ENCODE measurements at places on chromosomes 12 and 14.

- DNase-seq: no peak
These were observed 486.5 kb downstream of the ZFP36L1 start for GRCh38 chr14:68306265-68306933.

DNA sequence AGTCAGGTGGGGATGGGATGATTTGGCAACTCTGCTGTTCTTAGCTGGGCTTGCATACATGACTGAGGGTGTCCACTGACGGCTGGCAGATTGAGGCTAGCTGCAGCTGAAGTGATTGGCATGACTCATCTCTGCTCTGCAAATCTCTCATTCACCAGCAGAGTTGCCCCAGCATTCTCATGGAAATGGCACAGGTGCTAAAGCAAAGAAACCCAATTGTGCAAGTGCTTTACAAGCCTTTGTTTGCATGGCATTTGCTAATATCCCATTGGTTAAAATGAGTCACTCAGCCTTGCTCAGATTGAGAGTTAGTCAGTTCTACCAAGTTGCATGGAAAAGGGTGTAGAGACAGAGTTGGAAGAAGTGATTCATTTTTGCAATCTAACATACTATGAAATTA, 389.7 kb upstream of the FAR2 start:
- no peak for DNase-seq

DNA sequence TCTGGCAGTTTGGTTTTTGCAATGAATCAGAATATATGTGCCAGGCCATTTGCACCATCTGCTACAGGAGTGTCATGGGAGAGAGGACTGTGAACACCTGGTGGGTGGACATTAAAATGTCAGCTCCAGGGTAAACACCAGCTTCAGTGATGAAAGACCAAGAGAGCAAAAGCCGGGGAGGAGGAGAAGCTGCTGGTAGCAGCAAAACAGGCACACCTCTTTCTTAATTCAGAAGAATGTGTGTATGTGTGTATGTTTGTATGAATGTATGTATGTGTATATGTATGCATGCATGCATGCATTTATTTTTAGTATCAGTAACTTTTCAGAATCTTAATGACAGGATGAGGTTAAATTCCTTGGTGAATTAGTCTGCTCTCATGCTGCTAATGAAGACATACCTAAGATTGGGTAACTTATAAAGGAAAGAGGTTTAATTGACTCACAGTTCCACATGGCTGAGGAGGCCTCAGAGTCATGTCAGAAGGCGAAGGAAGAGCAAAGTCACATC, 357.4 kb upstream of the PRICKLE1 start:
- DNase-seq: no peak

DNA sequence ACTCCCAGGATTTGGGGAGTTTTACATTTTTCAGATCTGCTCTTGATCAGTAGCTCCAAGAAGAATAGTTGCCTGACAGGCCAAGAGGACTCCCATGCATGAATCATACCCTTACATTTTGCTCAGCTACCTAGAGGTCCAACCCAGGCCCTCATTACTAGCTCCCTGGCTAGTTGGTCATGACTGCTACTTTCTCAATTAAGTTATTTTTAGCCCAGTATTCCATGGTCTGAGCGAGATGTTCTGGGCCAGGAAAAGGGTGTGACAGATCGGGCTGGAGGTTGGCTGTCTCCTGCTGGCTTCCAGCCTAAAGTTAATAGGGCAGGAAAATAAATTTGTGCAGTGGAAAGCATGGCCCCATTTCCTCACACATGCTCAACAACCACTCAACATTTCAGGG, 379.2 kb downstream of the GRIN2B start:
- no peak for DNase-seq

GRCh38 chr12:48787791-48788523, 932 bp downstream of the ADCY6 start:
- DNase-seq: no peak

GRCh38 chr12:101855364-101855884, 22.0 kb upstream of the DRAM1 start:
- DNase-seq: no peak

DNA sequence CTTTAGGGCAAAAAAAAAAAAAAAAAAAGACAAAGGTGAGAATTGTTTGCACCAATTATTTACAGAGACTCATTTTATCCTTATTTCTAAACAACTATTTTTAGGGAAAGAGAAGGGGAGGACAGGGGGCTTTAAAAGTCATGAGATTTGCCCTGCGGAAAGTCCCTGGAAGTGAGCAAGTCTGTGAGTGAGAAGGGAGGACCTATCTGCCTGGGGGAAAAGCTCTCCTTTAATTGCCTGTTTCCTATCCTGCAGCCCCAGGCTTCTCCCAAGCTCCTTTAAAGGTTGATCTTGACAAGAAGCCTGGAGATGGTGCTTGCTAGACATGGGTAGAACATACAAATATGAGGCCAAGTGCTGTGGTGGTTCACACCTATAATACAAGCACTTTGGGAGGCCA, 8.3 kb upstream of the CHST11 start:
- no peak for DNase-seq

GRCh38 chr12:123608182-123608581, 6.3 kb downstream of the DDX55 start:
- DNase-seq: no peak

DNA sequence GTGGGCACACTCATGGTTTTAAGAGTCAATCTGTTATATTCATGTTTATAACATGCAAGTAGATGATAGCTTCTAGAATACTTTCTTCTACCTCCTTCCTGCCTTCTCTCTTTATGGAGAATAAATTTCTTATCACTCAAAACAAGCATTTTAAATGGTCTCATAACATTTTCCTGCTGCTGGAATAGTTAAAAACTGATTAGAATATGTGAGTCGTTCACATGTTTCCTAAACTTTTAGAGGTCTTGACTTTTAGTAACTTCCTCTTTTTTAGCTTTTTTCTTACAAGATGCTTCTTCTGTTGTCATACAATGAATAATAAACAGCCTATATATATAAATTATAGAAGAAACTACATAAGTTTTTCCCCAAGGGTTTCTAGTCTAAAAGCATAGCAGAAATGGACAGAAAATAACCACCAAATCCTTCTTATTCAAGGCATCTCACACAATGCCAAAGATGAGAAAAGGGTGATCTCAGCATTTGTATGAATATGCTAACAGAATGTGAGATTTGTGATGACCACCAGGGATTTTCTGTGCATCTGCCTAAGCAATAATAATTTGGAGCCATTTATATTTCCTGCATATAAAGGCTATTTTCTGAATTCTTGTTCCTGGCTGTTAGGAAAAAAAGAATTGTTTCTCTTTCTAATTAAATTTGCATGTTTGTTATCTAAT, 127.8 kb downstream of the DAAM1 start:
- DNase-seq: no peak

DNA sequence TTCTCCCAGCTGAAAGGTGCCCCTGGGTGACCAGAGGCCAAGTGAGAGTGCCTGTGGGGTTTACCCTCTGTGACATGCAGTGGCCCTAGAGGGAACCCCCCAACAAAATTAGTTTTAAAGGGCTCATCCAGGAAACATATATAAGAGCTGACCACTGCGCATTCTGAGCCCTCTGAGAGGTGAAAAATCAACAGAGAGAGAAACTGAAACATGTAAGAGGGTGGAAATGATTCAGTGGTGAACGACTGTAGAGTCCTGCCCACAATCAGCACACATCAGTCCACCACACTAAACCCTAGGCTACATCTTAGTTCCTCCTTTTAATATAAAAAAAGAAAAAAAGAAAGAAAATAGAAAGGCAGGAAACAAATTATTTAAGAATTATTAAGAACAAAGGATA, 21.0 kb upstream of the ACSM4 start:
- no peak for DNase-seq

GRCh38 chr14:20907214-20907613, 16.0 kb downstream of the RNASE3 start:
- no peak for DNase-seq

- no peak for DNase-seq
These were observed 37.1 kb upstream of the AMN1 start for GRCh38 chr12:31765931-31766330.

GRCh38 chr12:108337235-108338223, 1.6 kb downstream of the CMKLR1 start:
- no peak for DNase-seq

- no peak for DNase-seq
These were observed 138.9 kb downstream of the HMGA2 start for GRCh38 chr12:65962921-65963861.

GRCh38 chr14:92400579-92401444, 77.8 kb downstream of the SLC24A4 start:
- DNase-seq: no peak
